ENCODE measurements at places on chromosomes 16 and 17.

DNA sequence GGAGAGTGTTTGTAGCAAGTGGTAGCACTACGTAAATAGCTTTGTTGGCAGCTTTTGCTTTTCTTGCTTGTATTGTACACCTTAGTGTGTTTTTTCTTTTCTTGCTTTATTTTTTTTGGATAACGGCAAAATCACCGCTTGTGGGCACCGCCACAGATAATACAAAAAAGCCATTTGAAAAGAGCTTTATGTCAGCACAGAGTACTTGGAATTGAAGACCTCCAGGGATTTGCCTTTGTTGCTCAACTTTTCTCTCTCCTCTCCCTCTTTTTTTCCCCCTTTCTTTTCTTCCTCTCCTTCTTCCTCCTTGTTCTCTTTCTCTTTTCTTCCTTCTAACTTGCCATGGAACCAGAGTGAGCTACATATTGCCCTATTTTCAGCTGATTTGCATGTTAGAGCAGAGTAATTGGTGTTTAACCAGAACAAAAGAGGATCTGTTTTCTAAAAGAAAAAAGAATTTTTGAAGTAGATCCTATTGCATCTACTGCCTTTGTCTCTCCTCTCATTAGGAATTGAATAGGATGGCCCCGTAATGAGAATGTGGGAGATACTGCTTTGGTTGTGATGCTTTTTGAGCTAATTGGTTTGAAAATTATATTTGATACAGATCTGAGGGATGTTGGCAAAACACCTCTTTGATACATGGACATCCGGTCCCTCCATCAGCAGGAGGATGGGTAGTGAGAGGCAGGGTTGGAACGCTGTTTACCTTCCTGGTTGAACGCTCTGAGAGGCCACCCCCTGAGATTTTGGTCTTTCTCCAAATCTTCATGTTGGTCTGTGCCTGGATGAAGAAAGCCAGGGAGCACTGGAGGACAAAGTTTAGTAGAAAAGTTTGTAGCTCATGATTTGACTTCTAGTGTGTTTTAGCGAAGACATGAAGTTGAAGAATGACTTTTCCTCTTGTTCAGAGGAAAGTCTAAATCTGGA, 85.6 kb downstream of the MSI2 start:
- DNase-seq, result no peak

- DNase-seq, result no peak
Measured at GRCh38 chr17:61160204-61160603, 239.4 kb upstream of the TBX2 start.

DNA sequence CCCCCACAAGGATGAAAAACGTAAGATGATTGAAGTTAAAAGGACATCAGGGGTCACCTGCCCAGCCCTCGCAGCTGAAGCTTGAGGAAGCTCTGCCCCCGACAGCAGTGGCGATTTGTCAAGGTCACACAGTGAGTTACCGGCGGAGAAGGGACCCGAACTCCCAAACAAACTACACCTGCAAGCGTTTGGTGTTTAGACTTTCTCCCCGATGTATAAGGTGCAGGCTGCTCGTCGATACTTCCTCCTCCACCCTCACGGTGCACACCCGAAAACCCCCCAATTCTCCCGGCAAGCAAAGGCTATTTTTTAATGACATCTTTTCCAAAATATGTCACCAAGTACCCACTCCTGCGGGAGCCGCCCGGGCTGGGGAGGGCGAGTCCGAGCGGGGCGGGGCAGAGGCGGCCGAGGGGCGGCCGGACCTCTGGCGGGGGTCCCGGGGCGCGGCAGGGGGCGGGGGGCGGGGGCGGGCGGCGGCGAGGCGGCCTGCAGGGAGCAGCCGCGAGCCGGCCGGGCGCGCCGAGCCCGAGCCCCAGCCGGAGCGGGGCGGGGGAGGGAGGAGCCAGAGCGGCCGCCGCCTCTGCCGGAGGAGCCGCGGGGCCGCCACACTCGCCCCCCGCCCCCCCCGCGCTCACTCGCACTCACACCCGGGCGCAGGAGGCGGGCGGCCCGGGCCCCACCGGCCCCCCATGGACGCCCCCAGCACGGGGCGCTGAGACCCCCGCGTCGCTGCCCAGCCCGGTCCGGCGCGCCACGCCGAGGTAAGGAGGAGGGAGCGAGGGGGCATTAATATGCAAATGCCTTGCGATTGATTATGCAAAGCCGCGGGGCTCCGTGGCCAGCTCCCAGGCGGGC, at the start of gene THRA:
THRA (plus strand) TSS at position 637 of the 858 bp plus-strand sequence. CDS start 11,524 bp downstream, outside the sequence.
- peak; percentile 65 for DNase-seq

DNA sequence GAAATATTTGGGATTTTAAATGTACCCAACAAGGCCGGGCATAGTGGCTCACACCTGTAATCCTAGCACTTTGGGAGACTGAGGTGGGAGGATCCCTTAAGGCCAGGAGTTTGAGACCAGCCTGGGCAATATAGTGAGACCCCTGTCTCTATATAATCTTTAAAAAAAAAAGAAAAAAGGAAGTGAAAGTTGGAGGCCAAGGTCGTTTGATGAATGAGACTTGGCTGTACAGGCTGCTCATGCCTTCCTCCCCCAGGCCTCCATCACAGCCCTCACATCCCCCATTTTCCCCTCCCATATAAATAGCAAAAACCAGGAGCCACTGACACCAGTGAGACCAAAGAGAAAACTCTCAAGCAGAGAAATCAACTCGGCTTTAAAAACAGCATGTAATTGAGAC, 3.3 kb upstream of the CA7 start:
- no peak for DNase-seq

DNA sequence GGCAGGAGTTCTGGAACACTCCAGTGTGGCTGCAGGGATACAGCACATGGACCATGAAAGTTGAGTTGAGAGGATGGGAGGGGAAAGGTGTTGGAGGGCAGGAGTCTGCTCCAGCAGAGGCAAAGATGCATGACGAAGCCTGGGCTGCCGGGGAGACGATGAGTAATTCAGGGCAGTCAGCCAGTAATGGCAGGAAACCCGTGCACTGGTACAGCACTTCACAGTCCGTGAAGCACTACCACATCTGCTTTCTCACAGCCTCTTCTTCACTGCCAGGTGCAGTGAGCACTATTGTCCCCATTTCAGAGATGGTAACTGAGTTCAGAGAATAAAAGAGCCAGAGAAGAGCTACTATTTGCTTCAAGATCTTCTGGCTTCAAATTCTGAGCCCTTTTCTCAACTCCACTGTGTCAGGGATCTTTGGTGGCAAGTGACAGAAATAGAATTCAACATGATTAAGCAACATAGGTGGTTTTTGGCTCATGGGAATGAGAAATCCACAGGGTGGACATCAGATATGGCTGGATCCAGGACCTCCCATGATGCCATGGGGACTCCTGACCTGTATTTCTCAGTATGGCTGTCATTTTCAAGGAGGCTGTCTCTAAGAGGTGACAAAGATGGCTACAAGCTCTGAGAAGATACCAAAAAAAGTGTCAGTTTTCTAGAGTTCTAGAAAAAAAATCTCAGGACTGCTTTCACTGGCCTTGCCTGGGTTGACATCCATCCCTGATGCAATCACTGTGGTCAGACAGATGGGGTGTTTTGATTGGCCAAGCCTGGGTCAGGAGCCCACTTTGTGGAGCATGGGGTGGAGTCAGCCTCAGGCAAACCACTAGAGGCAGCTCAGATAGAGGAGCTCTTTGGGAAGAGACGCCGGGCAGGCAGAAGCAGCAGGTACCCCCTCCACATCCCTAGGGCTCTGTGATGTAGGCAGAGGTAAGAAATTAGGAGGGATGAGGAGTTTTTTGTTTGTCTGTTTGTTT, 24.7 kb downstream of the IL21R start:
- peak; percentile 68 for DNase-seq

DNA sequence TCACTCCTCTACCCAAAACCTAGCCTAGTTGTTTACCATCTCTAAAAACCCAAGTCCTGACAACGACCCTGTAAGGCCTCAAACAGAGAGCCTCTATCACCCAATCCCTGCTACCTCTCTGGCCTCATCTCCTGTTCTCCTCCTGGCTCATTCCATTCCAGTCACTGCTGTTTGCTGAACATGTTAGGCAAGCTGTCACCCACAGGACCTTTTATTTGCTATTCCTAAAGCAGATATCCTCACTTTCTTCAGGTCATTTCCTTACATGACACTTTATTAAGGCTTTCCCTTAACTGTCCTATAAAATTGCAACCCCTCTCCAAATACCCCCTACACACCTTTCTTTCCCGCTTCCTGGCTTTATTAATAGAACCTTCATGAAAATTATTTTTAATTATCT, 85.1 kb downstream of the KANSL1 start:
- DNase-seq, result no peak

GRCh38 chr16:56382459-56382858, 42.9 kb downstream of the AMFR start:
- DNase-seq, result no peak

- DNase-seq, result no peak
Measured at GRCh38 chr16:11202260-11203091, 53.5 kb downstream of the SOCS1 start.

GRCh38 chr16:75254359-75254837, 3.0 kb upstream of the BCAR1 start:
- no peak for DNase-seq

- no peak for DNase-seq
Measured at GRCh38 chr16:23847948-23848347, 12.2 kb downstream of the PRKCB start.

DNA sequence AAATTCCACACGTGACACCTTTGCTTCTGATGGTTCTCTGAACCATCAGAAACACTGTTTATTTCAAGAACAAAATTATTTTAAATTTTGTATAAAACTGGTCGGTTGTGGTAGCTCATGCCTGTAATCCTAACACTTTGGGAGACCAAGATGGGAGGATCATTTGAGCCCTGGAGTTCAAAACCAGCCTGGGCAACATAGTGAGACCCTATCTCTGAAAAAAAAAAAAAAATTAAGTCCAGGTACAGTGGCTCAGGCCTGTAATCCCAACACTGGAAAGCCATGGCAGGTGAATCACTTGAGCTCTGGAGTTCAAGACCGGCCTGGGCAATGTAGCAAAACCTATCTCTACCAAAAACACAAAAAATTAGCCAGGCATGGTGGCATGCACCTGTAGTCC, 8.3 kb upstream of the KANSL1 start:
- DNase-seq, result no peak

- DNase-seq, result no peak
Measured at GRCh38 chr16:27723711-27724481, 174.0 kb downstream of the KATNIP start.

- DNase-seq, result no peak
Measured at GRCh38 chr16:4270595-4270994, 2.2 kb downstream of the TFAP4 start.

GRCh38 chr16:56865394-56866062, 521 bp downstream of the SLC12A3 start:
- no peak for DNase-seq

DNA sequence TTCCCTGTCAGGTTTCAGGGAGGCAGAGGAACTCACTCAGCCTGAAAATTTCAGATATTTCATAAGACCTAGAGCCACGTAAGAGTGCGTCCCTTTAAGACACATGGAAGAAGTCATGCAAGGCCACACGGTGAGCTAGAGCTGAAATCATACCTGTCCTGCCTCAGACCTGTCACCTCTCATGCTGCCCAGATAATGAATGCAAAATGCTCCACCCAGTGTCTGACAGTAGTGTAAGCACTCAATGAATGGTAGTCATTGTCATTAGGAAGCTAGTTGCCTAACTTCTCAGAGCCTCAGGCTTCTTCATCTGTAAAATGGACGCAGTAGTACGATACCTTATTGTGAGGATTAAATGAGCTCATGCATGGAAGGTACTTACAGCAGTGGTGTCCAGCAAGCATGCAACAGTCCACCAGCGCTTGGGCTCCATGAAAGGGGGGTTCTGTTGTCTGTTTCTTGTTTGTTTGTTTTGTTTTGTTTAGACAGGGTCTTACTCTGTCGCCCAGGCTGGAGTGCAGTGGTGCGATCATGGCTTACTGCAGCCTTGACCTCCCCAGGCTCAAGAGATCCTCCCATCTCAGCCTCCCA, 60.7 kb downstream of the WSB1 start:
- DNase-seq, result no peak

GRCh38 chr17:35313875-35314409, 59.5 kb downstream of the SLFN11 start:
- no peak for DNase-seq

- DNase-seq, result no peak
Measured at GRCh38 chr17:66930933-66931332, 33.6 kb upstream of the CACNG4 start.

DNA sequence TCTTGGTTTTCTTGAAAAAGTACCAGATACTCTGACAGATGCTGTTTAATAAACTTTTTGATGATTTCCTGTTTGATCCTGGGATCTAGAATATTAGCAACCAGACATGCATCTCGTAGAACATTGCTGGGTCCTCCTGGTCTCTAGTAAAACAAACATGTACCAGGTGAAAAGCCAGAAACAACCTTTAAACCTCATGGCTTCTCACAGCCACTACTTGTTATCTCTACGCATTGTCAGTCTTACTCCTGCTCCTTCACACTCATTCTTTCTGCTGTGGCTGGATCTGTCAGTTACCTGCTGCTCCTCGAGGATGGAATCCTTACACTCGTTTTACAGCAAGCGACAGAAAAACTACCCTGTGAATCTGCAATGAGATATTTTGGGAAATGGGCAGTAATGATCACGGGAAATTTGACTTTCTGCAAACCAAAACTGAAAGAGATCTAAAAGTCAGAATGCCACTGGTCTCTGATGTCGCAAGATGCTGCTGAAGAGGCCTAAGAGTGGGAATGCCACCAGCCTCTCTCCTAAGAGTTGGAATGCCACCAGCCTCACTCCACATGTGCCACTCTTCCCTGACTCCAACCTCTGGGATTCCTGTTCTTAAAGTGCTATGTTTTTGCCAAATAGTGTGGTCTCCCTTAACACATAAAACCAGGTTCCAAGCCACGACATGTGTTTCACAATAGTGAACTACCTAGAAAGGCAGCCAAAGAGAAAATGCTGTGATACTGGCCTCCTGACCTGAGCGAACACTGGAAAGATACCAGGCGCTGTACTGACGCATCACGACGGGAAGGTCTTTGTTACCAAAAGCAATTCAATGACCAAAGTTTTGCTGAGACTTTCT, 86.3 kb downstream of the VPS53 start:
- DNase-seq, result no peak

GRCh38 chr16:11165349-11165748, 90.7 kb downstream of the SOCS1 start:
- no peak for DNase-seq

DNA sequence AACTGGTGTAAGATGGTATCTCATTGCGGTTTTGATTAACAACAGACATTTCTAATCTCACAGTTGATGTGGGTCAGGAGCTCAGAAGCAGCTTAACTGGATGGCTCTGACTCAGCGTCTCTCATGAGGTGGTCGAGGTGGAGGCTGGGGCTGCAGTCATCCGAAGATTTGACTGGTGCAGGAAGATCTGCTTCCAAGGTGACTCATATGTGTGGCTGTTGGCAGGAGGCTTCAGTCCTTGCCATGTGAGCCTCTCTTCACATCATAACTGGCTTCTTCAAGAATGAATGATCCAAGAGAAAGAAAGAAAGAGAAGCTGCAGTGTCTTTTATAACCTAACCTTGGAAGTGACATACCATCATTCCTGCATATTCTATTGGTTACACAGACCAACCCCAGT, 376.1 kb downstream of the SEC14L1 start:
- no peak for DNase-seq

- DNase-seq, result no peak
Measured at GRCh38 chr17:5413682-5414081, 5.8 kb downstream of the NUP88 start.
